ENCODE measurements at places on chromosomes 5 and 9. TPM values are rescaled to one million over a fixed set of nuclear protein-coding genes. Genes with fewer than 3 reads are reported as not detected.

DNA sequence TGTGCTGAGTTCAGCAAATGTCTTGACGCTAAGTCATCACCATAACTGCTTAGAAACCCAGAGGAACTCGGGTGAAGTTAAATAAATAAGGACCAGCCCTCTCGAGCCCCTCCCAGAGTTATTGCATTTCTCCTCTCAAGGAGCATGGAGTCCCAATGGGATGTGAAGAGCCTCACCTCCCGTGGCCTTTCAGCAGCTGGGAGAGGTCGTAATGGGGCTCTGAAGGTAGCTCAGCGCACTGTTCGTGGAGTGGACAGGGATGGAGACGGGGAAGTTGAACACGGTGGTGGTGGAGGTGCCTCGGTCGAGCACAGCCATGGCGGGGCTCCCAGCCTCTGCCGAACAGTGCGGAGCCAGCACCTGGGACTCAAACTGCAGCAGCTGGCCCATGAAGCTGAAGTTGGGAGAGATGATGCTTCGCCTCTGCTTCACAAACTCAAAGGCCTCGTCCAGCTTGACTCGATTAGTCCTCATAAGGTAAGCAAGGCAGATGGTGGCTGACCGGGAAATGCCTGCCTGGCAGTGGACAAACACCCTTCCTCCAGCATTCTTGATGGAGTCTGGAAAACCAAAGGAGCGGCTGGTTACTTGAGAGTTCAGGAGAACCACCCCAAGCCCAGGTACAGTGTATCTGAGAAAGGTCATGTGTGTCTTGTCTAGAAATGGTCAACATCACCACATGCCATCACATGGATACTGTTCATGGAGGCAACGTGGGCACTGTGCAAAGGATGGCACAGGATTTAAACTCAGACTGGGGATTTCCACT lies 2.2 kb downstream of the DUSP1 start:
- DNase-seq: no peak

DNA sequence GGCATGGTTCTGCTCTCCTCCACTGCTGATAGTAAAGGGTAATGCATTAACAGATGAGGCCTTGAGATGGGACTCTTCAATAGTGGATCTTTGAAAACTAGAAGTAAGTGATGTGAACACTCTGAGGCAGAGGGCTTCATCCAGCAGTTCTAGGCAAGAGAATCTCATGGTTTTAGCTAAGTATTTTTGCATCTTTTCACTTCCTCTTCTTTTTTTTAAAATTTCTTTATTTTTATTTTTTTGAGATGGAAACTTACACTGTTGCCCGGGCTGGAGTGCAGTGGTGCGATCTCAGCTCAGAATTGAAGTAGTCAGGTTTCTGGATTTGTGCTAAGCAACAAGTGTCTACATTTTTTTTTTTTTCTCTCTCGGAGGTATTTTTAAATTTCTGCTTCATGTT lies 101.9 kb downstream of the MTRR start:
- no peak for DNase-seq

The LCN12 gene
- total RNA-seq: not detected

The PCDHGB7 gene
- total RNA-seq: 7.4 TPM

DNA sequence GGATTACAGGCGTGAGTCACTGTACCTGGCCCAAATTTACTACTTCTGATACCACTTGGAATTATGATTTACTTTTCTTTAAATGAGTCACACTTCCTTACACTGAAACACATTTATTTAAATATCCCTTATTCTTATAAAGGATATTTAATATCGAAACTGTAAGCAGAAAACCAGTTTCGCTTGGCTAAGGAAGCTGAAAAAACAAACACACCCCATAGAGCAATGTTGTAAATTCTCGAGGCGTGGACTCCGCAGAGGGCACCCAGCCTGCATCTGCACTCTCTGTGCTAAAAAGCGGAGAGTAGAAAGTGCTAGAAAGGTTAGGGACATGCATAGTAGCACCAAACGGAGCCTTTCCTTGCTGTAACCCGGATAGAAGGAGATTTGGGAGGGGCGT lies 86.5 kb downstream of the HMCN2 start:
- DNase-seq: no peak

DNA sequence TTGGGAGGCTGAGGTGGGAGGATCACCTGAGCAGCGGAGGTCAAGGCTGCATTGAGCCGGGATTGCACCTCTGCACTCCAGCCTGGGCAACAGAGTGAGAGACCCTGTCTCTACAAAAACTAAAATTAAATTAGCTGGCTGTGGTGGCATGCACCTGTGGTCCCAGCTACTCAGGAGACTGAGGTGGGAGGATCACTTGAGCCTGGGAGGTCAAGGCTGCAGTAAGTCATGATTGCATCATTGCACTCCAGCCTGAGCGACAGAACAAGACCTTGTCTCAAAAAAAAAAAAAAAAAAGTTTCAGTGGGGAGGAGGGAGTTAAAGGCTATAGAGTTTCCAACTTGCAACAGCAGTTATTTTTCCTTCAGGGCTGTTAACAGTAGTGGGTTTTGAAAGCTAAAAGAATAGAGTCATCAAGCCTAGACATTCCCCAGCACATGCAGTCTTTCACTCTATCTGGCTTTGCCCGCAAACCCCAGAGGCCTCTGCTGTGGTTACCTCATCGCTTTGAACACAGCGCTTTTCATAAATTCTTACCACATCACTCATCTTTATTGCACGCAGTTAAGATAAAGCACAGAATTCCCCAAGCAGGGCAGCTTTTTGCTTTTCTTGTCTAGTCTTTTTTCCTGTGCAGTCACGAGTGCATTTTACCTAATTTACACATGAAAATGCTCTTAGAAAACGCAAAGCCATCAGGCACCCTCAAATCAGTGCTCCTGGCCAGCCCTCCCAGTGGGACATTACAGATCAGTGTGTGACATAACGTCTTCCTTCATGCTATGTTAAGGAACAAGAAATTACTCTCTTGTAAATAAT lies 8.7 kb upstream of the SLC2A8 start:
- peak; percentile 98 for DNase-seq

- DNase-seq: peak; percentile 9
These were observed 135.5 kb downstream of the SEC61B start for GRCh38 chr9:99357575-99357974.

DNA sequence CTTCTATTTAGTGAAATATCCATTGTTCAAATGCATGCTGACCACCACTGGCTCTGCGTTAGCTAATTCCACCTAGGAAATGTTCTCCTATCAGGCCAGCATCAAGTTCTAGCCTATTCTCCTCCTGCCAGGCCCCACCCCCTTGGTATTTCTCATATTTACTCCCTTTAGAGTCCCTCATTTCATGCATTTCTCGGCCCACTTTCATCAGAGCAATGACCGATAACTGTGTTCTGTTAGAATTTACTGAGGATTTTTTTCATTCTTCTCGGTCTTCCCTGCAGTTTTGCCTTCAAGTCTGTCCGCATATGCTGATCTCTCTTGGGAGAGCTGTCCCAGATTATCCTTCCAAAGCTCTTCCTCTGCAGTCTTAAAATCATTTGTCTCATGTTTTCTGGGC lies 143.4 kb downstream of the GOLPH3 start:
- no peak for DNase-seq

The PCDHB10 gene
- 0.37 TPM for total RNA-seq

GRCh38 chr5:84383296-84383815 lies 1.3 kb downstream of the EDIL3 start:
- no peak for DNase-seq

DNA sequence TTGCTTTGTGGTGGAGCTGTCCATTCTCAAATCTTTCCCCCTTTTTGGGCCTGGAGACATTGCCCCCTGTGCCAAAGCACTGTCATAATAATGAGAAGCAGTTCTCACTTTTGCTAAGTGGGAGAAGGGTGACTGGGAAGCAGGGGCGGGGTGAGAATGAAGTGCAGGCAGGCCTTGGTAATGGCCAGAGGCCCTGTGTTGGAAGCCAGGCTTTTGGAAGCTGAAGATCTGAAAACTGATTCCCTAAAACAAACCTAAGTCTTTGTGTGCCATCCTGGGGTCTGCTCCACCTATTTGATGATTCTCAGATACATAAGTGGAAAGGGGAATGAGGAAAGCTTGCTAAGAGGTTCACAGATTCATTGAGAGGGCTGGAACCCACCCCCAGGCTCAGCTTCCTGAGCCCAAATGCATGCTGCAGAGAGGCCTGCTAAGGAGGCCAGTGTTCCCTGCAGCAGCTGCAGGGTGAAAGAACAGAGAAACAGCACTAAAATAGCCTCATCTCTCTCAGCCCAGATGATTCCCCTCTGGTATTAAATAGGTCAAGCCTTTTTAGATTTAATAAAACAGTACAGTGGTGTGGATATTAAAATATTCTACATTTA lies 75.0 kb downstream of the NSG2 start:
- no peak for DNase-seq

GRCh38 chr9:99762470-99762869 lies 59.2 kb upstream of the NR4A3 start:
- no peak for DNase-seq

GRCh38 chr5:72187388-72188075 lies 80.3 kb downstream of the MAP1B start:
- DNase-seq: no peak

- peak; percentile 11 for DNase-seq
These were observed 29.2 kb downstream of the NR2F1 start for GRCh38 chr5:93611976-93612854.

- no peak for DNase-seq
These were observed 49.5 kb upstream of the RETREG1 start for GRCh38 chr5:16666130-16666882.

DNA sequence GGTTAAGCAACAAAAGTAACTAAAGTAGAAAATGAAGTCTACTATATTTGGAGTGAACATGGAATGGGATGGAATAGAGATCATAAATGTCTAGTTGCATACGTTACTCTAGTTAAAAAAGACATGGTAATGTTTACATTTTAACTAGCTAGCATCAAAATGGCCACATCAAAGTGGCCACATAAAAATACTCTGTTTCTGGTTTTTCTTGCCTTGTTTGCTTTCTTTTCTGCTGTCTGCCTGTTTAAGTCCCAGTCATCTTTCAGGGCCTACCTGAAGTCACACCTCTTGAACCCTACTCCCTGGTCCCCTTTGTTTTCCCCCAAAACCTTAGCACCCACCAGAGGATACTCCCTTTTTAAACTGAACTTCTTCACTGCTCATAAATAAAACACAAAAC lies 6.4 kb upstream of the KIF2A start:
- no peak for DNase-seq

DNA sequence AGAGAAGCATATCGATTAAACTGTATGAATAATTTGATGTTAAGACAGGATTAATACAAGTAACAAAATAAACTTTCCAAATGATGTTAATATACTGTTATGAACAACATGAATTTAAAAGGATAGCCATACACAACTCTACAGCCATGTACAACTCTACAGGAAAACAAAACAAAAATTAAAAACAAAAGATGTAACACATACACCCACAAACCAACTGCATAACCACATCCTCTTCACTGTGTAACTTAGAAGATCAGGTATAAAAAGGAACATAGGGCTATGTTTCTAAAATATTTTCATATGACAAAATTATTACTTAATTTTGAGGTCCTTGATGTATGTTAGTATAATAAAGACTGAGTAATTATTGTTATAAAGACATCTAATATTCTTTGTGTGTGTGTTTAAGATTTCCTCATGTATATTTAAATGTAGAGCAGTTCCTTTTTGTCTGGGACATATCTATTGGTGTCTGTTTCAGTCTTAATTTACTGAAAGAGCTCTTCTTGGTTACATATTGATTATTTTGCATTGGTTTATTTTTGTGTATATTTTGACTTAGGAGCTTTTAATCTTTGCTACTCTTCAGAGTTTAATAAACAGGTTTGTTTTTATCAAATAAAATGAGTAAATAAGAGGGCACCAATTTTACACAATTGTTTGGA lies 966.8 kb upstream of the CTNND2 start:
- no peak for DNase-seq

The ALDH7A1 gene
- total RNA-seq: 34.7 TPM

DNA sequence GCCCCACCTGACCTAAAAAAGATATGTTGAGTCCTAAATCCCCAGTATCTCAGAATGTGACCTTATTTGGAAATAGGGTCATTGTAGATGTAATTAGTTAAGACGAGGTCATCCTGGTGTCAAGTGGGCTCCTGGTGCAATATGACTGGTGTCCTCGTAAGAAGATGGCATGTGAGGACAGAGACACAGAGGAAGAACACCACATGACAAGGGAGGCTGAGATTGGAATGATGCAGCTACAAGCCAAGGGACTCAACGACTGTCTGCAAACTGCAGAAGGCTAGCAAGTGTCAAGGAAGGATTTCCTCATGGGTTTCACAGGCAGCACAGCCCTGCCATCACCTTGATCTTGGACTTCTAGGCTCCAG lies 100.4 kb upstream of the DAP start:
- no peak for DNase-seq

DNA sequence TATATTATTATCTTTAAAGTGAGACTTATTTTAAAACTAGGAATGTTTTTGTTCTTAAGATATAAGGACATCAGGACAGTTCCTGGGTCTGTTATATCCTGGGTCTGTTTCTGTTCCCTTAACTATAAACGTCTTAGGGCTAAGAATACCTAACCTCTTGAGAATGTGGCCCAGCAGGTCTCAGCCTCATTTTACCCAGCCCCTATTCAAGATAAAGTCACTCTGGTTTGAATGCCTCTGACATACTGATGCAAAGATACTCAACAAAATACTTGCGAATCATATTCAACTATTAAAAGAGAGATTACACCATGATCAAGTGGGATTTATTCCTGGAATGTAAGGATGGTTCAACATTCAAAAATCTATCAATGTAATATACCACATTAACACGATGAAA lies 51.0 kb downstream of the STK10 start:
- no peak for DNase-seq

- DNase-seq: no peak
These were observed at the start of gene NEUROG1 for GRCh38 chr5:135535820-135536801. NEUROG1 (minus strand) TSS chr5:135535964; CDS start chr5:135535690, 274 bp downstream.

DNA sequence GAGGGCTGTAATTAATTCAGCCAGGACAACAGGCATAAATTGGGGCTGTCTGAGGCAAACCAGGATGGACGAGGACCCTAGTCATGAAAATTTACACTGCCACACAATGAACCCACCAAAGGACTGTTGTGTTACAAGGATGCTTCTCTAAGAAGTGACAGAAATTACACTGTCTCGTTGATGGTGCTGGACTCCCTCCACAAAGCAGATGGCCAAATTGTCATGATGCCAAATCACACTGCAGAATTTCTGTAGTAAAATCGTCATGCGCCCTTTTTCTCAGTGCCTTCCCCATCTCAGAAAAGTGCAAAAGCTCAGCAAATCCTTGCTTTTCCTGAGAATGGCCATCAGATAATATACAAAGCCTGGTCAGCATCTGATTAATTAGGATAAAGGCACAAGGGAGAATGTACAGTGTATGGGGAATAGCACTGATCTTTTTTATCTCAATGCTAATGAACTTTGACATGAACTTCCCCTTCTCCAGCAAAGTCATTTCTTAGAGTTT lies 545.8 kb downstream of the CSNK1G3 start:
- DNase-seq: no peak

The ZNF879 gene
- total RNA-seq: 1.1 TPM

DNA sequence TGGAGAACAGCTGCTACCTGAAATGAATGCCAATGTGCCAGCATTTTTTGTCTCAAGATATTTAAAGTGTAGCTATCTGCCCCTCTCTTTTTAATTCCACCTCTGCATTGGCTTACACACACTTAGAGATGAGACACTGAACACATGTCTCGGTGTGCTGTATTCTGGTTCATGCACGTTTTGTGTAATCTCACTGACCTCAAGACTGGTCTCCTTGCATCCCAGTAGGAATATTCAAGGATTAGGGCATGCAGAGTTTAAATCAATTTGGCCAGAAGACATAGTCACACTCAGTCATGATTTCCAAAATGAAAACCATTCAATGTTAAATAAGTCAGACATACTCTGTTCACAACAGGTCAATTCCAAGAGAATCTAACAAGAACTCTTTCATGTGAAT lies 561.8 kb upstream of the TUSC1 start:
- no peak for DNase-seq

GRCh38 chr5:94855543-94855942 lies 237.1 kb downstream of the SLF1 start:
- DNase-seq: no peak

All from SK-MEL-5 (cell line).